RWPE2 (cell line): ENCODE measurements at places on chromosomes 4 and X.

DNA sequence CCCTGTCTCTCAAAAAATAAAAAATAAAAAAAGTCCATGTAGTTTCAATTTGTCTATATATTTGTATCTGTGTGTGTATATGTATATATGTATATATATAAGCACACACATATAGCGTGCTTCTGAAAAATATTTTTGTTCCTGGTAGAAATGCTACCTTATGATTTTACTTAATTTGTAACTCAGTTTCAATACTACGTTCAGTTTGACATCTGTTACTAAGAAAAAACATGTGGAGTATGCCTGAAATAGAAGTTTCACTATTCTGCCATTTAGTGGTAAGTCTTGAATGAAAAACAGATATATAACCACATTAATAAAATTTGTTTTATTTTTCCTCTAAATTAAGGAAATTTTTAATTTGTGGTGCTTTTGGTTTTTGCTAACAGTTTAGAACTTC lies 14.2 kb downstream of the FSTL5 start:
- no peak for DNase-seq

- DNase-seq, result no peak
Observed at GRCh38 chr4:12145106-12145505, 716.4 kb upstream of the HS3ST1 start.

GRCh38 chr4:67694662-67695061 lies 6.3 kb downstream of the UBA6 start:
- no peak for DNase-seq

GRCh38 chr4:126727461-126727860 lies 905.3 kb upstream of the INTU start:
- no peak for DNase-seq

GRCh38 chrX:49041744-49042580 lies 1.2 kb downstream of the TFE3 start:
- DNase-seq, result no peak

- no peak for DNase-seq
Observed at GRCh38 chr4:37917388-37917787, 26.5 kb downstream of the TBC1D1 start.

GRCh38 chr4:88185906-88186305 lies 27.5 kb upstream of the ABCG2 start:
- no peak for DNase-seq

DNA sequence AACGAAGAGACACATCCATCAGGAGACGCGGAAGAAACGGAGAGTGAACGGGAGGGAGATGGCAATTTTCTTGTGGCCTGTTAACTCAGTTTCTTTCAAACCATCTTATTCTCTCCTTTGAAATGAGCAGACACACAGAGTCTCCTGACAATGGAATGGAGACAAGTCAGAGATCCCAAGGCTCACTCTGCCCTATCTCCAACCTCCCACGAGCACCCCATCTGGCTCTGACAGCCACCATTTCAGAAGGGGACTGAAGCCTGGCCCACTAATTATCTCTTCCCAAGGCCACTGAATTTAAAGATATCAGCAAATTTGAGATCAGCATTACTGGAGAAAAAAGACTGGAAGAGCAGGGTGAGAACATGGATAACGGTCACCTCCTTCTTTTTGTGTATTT lies 215.6 kb downstream of the DHX15 start:
- DNase-seq, result no peak

- no peak for DNase-seq
Observed at GRCh38 chrX:633985-634958, 3.7 kb downstream of the SHOX start.

DNA sequence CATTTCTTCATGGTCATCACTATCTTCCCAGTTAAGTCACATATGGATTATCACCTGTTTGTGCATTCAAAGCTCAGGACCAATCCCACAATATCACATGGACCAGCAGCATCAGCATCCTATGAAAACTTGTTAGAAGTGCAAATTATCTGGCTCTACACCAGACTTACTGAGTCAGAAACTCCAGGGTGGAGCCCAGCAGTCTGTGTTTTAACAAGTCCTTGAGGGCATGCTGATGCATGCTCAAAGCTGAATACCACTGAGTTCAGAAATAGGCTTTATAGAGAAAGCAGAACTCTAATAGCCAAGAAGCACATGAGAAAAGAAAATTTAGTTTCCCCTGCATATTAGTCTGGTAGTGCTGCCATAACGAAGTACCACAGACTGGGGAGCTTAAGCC lies 62.4 kb upstream of the GABRQ start:
- no peak for DNase-seq

- DNase-seq, result no peak
Observed at GRCh38 chr4:6548201-6548881, 26.6 kb upstream of the MAN2B2 start.

- no peak for DNase-seq
Observed at GRCh38 chrX:11532291-11533078, 133.2 kb downstream of the ARHGAP6 start.

GRCh38 chrX:5891378-5891777 lies 337.3 kb downstream of the NLGN4X start:
- no peak for DNase-seq

- DNase-seq, result no peak
Observed at GRCh38 chr4:5247735-5248134, 196.5 kb downstream of the STK32B start.

- no peak for DNase-seq
Observed at GRCh38 chr4:37993806-37994205, 33.6 kb downstream of the PTTG2 start.

- no peak for DNase-seq
Observed at GRCh38 chr4:13396161-13396560, 88.0 kb downstream of the RAB28 start.

GRCh38 chrX:40908857-40909475 lies 173.6 kb upstream of the MED14 start:
- DNase-seq, result no peak

GRCh38 chr4:30716158-30716557 lies 4.0 kb upstream of the PCDH7 start:
- DNase-seq, result no peak

GRCh38 chr4:24243641-24244040 lies 340.7 kb downstream of the DHX15 start:
- no peak for DNase-seq
